ENCODE measurements at places on chromosomes 11 and 22.

DNA sequence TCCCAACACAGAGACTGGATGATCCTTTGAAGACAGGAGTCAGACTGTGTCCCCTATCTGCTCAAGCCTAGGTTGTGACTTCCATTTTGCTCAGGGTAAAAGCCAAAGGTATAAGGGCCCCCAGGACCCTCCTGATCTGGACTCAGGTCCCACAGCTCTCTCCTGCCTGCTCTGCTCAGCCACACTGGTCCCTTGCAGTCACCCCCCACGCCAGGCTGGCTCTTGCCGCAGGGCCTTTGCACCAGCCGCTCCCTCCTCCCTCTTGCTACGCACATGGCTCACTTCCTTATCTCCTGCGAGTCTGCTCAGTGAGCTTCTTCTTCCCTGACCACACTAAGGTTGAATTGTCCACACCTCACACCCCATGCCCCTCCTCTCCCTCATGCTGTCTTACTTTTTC is 28.4 kb upstream of the CACNG2 start:
- DNase-seq = no peak

DNA sequence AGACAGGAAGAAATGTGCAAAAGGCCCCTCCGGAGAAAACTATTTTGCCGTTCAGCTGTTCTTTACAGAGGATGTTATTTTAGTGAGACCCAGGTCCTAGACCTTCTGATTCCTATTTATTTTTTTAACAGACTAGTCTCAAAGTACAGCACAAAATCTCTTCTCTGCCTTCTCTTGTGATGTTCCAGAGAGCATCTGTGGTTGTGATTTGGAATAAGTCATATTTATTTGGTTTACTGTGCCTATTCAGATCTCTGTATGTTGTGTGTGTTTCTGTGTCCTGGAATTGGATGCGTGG is 20.1 kb downstream of the LHFPL7 start:
- no peak for DNase-seq

DNA sequence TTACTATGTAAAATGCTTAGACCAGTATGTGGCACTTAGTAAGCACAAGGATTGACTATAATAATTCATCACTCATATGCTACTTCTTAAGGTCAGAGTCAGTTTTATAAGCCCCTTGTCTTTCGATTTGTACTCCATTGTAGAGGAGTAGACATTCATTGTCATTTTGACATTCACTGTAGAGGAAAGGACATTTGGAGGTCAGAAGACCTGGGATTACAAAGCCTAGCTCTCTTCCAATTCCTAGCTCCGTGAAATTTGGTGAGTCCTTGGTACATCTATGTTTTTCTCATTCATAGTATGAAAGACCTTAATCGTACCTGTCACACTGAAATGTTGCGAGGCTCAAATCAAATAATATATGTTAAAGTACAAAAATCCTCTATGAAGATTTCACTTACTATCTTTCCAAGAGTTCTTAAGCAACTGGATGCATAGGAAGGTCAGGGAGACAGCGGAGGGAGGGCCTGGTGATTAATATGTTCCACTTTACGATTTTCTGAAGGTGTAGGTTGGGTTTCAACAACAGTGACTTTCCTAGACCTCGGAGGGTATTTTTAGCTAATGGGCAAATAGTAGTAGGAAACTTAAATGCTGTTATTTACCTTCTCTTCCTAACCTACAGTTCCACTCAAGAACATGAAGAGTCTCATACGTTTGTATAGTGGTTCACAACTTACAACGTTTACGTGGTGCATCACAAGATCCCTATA is 1.4 kb upstream of the EMSY start:
- DNase-seq = no peak

- DNase-seq = peak; percentile 19
These were observed 6.5 kb upstream of the SPON1 start for GRCh38 chr11:13955971-13956421.

DNA sequence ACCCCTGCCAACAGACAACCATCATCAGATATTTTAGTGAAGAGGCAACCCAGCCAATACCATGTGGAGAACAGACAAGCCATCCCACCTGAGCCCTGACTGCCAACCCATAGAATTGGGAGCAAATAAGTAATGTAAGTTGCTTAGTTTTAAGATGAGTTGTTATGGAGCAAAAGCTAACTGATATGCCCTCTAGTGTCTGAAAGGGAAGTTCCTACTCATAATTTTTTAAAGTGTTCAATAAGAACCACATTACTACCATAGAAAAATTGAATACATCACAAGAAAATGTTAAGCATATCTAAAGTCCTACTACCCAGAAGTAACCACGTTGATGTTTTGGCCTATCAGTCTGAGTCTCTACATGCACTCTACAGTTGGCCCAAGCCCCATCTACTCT is 50.8 kb upstream of the SLC36A4 start:
- no peak for DNase-seq

DNA sequence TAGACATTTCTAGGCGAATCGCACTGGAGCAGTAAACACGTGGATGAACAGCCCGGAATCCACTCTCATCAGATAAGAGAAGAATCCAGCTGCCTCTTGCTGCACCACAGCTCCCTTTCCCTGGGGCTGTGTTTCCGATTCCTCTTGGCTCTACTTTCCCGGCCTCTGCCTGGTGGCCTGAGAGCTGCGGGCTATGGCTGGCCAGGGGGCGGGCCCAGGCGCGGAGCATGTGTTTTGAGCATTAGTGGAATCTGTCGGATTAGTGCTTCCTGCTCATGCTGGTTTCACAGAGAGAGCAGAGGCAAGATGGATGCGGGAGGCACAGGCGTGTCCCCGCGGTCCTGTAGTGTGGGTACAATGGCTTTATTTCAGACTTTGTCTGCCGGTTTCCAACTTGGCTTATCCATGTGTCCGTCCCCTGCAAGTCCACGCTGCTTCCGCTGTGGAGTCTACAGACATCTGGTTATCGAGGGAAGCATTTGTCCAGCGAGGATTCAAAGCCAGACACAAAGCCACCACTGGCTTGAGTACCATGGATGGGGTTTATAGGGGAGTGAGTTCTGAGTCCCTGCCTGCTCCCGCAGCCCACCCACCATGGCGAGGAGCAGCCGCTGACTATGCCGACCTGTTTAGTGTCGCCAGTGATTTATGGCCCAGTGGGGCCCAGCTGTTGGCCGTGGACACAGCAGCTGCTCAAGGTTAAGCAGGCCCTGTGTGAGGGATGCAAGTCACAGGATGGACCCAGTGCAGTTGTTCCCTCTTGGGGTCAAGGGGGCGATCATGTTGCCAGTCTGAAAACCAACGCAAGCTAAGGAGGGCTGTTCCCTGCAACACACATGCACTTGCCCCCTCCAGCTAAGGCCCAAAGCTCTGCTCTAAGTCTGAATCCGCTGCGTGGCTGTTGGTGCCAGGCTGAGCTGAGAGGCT is 43.3 kb upstream of the EP300 start:
- DNase-seq = no peak

- no peak for DNase-seq
These were observed 29.6 kb upstream of the FIBIN start for GRCh38 chr11:26964339-26964738.

- no peak for DNase-seq
These were observed 46.5 kb downstream of the ADM start for GRCh38 chr11:10351435-10351764.

- no peak for DNase-seq
These were observed 71.6 kb downstream of the LRP5 start for GRCh38 chr11:68383976-68384501.

- DNase-seq = no peak
These were observed 68.9 kb upstream of the SLN start for GRCh38 chr11:107780775-107781174.

DNA sequence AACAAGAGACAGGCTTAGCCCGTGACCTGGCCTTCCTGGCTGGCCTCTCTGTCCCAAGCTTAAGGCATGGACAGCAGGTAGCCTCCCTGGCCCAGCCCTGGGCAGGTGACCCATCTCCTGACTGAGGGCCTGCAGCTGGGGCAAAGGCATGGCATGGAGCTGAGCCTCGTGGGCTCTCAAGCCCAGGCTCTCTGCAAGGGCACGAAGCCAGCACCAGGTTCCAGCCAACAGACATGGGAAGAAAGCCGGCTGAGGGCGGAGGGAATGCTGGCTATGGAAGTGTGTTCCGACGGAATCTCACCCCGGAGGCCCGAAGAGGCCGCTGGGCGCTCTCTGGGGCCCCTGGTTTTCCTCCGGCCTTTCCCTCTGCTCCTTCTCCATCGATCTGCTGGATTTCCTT is 12.9 kb downstream of the DNAL4 start:
- DNase-seq = no peak

DNA sequence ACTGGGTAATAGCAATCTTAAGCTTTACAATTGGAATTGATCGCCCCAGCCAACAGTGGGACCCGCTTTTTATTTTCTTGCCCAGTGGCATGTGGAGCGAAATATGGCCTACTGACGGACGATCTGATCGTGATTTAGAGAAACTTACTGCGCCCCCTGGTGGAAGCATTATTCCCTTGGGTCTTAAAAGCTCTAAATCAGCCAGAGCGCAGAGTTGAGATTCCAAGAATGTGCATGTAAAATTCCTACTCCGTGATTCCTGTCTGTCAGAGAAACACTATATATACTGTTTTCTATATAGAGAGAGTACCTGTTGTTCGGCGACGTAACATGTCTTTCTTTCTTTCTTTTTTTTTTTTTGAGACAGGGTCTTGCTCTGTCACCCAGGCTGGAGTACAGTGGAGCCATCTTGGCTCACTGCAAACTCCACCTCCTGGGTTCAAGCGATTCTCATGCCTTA is 3.7 kb upstream of the DPF2 start:
- peak; percentile 71 for DNase-seq

DNA sequence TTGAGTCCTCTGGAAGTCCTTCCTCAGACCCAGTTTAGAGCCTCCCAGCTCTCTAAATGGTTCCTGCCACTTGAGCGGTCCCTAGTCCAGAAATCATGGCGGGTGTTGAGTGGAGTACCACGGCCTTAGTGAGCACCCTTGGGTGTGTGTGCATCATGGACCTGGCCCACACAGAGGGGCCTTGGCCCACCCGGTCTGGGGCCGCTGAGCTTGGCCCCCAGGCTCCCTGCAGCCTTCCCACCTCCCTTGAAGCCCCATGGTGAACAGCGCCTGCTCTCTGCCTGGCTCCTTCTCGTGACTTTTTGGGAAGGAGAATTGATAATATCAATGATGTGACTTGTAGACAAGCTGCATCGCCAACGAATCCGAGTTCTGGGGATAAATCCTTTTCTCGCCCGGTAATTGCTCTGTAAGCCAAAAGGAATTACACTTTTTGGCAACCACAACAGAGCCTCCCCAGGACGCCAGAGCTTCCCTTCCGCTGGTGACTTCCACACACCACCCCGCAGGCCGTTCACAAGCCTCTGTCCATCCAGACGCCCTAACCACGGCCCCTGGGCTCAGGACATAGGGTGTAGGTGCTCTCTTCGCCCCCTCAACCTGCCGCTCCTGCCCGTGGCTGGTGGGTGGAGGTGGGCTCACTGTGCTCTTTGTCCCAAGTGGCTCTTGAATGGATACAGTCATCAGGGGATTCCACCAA is 93.8 kb downstream of the NECTIN1 start:
- no peak for DNase-seq

DNA sequence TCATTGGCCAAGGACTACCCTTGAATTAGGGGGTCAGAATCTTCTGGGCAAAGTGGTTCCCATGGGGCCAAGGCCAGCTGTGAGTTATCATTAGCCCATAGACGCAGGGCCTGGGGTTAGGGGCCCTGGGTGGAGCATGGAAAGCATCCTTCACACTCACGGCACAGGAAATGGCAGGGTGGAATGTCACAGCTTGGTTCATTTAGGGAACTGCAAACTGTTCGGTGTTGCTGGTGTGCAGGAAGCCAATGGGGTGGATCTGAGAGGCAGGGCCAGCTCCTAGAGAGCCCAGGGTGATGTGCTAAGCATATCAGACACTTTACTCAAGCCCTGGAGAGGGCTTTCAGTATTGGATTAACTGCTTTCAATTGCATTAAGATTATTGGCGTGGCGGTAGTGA is 42.9 kb downstream of the TECTA start:
- DNase-seq = no peak

DNA sequence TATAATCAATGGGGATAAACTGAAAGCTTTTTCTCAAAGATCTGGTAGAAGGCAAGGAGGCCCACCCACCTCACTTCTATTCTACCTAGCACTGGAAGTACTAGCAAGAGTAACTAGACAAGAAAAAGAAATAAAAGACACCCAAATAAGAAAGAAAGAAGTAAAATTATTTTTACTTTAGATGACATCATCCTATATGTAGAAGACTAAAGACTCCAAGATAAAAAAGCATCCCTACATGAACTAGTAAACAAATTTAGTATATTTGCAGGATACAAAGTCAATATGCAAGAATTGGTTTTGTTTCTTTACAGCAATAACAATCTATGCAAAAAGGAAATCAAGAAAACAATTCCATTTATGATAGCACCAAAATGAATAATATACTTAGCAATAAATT is 201.5 kb upstream of the KIRREL3 start:
- no peak for DNase-seq

- no peak for DNase-seq
These were observed 1.6 kb downstream of the CXCR5 start for GRCh38 chr11:118885319-118885718.
